H1 (cell line): ENCODE measurements at places on chromosomes 1 and 21.

DNA sequence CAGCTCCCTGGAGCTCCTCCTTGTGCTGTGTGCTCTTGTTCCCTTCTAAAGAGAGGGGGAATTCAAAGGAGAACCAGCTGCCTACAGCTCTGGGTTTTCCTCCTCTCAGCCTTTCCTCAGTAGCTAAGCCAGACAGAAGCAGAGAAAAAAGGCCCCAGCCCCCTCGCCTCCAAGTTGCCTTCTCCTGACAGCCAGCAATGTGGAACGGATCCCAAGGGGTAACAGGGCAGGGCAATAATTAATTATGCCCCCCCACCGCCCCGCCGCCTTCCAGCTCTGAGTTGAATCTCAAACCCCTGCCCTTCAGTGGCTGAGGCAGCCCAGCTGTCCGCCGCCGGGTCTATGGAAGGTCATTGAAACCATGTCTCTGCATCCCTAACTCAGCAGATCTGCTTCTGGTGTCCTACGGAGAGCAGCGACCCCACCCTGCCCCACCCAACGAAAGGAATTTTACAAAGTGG, 69.0 kb upstream of the GOLT1A start:
- DNase-seq: no peak

GRCh38 chr1:55214934-55215193, 300 bp downstream of the USP24 start:
- DNase-seq: peak; percentile 75

GRCh38 chr1:156772728-156773497, 5.6 kb downstream of the PRCC start:
- DNase-seq: no peak

DNA sequence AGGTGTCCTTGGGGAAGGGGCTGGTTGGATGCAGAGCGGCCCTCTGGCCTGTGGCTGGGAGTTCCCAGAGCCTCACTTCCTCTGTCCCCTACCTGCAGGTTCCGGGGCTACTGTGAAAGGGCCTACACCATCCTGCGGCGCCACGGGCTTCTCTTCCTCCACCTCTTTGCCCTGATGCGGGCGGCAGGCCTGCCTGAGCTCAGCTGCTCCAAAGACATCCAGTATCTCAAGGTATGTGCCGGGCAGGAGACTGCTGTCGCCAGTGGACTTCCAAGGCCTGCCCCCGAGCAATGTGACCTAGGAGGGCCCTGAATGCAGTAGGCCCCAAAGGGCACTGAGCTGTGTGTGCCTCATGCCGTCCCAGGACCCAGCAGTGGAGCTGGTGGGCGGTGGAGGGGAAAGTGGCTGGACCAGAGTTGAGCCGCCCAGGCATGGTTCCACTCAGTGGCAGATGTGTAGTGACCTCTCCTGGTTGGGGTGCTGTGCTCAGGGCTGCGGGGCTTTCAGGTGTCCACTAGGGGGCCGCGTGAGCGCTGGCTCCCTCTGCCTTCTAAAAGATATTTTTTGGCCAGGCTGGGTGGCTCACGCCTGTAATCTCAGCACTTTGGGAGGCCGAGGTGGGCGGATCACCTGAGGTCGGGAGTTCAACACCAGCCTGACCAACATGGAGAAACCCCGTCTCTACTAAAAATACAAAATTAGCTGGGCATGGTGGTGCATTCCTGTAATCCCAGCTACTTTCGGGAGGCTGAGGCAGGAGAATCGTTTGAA, 73.4 kb downstream of the PIK3CD start:
- DNase-seq: peak; percentile 64

DNA sequence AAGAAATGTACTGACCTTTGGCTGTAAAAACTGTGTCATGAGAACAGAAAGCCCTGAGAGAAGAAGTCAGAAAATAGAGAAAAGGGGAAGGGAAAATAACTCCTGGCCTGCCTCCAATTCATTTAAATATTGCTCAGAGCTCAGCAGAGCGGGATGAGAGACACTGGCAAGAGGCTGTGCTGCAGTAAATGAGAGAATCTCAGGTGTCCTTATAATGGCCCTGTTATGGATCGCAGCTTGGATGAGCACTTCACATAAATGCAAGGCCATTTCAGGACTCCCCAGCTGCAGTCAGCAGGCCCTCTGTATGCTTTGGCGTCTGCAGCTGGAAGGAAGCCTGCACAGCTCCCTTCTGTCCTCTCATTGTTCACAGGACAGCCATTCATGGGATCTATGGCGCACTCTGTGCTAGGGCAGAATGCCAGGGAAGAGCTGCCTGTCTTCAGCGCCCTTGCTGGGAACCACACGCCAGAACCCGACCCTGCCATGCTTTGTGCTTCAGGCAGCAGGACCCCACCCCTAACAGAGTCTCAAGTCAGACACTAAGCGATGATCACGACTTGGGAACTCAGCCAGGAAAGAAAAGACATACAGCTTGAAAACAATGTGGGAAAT, 20.7 kb upstream of the ABCB10 start:
- no peak for DNase-seq

DNA sequence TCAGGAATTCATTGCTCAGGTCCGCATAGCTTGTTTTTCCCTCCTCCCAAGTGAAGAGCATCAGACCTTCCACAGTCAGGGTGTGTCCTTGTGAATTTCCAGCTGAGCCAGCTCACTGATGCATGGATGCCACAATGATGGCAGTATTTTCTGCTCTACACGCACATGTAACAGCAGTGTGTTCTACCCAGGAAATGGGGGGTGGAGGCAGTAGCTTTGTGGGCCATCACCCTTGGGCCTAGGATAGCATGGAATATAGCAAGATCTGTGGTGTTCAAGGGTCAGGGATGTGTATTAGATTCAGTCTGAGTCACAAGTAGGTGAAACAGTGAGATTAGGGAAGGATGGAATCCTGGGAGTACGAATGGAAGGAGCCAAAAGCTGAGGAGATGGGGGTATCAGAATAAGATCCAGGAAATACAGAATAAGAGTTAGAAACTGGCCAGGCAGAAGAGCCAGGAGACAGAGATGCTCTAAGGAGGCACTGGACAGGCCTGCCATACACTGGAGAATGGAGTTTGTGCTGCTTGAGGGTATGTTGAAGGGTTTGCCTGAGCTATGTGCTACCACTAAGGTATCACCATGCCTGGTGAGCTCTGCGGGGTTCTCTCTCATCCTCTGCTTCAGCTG, 90.6 kb upstream of the CNIH3 start:
- DNase-seq: no peak

DNA sequence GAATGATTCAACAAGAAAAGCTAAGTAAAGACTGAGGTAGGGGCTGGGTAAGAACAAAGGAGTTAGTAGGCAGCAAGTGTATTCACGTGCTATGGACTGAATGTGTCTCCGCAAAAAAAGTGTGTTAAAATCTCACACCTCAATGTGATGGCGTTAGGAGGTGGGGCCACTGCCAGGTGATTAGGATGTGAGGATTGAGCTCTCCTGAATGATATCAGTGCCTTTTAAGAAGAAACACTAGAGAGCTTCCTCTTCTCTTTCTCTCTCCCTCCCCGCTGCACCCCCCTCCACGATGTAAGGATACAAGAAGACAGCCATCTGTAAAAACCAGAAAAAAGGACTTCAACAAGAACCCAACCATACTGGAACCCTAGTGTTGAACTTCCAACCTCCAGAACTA, 396.1 kb upstream of the PLXNA2 start:
- DNase-seq: no peak

DNA sequence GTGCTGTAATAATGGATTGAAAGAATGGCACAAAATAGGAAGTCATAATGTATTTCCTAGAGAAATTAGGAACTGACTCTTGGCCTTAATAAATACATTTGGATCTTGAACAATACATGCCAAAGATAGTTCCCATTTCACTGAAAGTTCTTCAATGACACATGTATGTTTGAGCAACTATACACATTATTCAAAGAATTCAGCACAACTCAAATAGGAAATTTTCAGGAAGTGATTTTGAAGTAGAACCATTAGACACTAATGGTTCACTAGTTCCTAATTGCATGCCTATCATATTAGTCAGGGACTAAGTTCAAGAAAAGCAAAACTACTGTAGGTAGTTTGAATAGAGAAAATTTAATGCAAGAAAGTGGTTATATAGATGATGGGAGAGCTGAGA, 404.7 kb downstream of the LMO4 start:
- DNase-seq: no peak

DNA sequence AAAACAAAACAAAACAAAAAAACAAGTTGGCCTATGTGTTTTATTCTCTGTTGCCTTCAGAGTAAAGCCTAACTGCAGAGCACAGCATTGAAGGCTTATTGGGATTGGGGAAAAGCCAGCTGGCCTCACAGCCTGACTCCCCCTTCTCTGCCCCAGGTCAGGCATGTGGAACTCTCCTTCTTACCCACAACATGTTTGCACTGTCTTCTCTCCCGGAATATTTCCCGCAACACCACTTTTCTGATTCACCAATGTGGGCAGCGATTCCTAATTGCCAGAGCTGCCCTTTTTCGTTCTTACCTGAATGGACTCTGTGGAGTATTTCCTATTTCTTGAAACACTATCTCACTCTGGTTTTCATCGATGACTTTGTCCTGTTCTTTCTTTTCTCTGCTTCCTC, 2.8 kb upstream of the TARBP1 start:
- DNase-seq: no peak

- DNase-seq: peak; percentile 89
Observed at GRCh38 chr1:115112496-115113375, 23.4 kb upstream of the TSPAN2 start.

GRCh38 chr1:20356850-20357459, 66.3 kb downstream of the VWA5B1 start:
- no peak for DNase-seq

DNA sequence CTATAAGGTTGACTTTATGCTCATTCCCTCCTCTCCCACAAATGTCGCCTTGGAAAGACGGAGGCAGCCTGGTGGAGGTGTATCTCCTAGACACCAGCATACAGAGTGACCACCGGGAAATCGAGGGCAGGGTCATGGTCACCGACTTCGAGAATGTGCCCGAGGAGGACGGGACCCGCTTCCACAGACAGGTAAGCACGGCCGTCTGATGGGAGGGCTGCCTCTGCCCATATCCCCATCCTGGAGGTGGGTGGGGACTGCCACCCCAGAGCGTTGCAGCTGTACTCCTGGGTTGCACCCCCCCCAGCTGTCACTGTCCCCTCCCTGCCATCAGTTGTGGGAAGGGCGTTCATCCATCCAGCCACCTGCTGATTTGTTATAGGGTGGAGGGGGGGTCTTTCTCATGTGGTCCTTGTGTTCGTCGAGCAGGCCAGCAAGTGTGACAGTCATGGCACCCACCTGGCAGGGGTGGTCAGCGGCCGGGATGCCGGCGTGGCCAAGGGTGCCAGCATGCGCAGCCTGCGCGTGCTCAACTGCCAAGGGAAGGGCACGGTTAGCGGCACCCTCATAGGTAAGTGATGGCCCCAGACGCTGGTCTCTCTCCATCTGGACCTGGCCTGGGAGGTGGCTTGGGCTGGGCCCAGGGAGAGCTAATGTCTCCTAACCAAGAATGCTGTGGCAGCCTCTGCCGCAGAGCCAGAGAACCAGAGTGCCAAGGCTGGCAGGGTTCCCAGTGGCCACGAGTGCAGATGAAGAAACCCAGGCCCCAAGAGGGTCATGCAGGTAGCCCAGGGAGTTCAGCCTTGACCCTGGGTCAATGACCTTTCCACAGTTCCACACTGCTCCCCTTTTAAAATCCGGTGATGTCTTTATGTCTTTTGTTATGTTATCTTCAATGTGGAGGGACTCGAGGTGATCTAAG, 13.1 kb downstream of the PCSK9 start:
- no peak for DNase-seq

GRCh38 chr1:10121688-10122087, 88.7 kb upstream of the KIF1B start:
- DNase-seq: no peak

- DNase-seq: no peak
Observed at GRCh38 chr1:186739515-186739914, 59.3 kb upstream of the PTGS2 start.

GRCh38 chr1:162530307-162530987, 31.1 kb upstream of the UAP1 start:
- DNase-seq: peak; percentile 43

DNA sequence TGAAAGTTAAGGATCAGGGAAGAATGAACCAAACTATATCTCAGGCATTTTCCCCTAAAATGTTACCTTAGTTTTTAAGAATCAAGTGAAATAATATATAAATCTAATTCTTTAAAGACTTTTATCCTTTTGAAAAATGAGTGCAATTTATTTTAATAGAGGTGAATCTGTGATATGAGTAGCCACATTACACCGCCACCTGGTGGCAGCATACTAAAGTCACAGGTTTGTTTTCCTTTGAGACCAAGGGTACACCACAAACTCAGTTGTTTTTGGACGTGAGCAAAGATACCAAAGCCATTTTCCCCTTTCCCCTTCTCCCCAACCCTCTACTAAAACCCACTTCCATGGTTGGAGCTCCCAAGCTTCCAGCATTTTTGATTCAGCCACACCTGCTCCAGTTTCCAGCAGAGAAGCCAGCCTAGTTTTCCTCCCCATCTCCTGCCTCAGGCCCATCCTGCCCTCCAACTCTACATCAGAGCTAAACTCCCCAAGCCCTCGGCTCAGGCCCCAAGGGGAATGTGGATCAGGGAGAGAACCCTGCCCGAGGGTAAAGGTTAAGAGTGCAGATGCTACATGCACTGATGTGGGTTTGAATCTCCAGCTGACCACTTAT, 22.9 kb upstream of the LDLRAP1 start:
- DNase-seq: peak; percentile 77

- no peak for DNase-seq
Observed at GRCh38 chr1:118013336-118013735, 83.8 kb downstream of the WDR3 start.

DNA sequence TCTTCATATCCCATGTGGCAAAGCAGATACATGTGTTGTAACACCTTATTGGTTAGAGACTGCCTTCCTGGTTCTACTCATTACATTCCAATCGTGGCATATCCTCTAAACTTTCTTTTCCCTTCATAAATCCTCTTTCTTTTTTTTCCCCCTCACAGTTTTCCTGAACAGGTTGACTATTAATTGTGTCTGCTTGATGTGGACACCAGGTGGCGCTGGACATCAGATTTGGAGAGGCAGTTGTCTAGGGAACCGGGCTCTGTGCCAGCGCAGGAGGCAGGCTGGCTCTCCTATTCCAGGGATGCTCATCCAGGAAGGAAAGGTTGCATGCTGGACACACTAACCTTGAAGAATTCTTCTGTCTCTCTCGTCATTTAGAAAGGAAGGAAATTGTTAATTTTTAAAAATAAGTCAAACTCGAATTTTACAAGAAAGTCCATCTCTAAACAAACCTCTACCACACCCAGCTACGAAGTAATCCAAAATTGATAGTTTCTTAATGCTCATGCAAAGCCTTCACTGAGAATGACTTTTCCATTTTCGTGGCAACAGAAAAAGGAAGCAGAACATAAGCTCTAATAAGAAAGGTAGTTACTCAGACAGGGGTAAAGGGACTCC, 59.4 kb upstream of the ASB17 start:
- DNase-seq: peak; percentile 13

- DNase-seq: no peak
Observed at GRCh38 chr1:50959303-50959912, 659 bp downstream of the FAF1 start.

DNA sequence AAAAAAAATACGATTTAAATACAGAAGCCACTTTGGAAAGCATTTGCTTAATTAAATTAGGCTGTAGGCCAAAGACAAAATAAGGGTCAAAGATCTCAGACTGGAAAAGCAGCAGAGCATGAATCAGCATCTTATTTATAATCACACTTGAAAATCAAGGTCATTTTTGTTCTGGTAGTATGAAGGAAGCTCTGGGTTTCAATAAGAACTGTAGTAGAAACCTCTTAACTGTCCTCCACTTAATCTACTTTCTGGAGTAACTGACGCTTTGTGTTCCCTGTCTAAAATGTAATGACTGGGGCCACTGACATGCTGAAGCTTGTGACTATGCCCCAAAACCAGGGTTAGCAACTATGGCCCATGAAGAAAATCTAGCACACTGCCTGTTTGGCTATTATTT, 450.7 kb upstream of the ZP4 start:
- DNase-seq: no peak
